ENCODE measurements at places on chromosomes 4 and X.

GRCh38 chrX:115362334-115363095 is 73.0 kb downstream of the LUZP4 start:
- DNase-seq = peak; percentile 82

DNA sequence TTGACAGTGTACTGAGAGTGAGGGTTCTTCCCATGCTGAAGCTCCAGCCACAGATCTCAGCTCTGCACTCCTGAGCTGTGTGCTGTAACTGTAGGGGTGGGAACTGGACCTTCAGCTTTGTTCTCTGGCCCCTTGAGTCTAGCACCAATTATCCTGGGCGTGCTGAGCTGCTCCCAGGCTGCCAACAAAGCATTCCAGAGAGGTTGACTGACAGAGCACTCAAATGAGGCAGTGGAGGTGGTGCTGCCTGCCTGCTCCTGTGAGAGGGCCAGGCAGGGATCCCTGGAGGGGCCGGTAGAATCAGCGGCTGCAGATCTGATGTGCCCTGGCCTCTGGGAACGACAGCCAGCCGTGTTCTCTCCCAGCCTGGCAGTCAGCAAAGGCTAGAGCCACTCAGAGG is 375.7 kb upstream of the AADAT start:
- no peak for DNase-seq

GRCh38 chr4:1584498-1584897 is 99.6 kb downstream of the FAM53A start:
- DNase-seq = no peak

GRCh38 chrX:9542761-9543111 is 77.9 kb downstream of the TBL1X start:
- no peak for DNase-seq

- DNase-seq = no peak
Measured at GRCh38 chr4:83089410-83090157, 24.9 kb downstream of the PLAC8 start.

DNA sequence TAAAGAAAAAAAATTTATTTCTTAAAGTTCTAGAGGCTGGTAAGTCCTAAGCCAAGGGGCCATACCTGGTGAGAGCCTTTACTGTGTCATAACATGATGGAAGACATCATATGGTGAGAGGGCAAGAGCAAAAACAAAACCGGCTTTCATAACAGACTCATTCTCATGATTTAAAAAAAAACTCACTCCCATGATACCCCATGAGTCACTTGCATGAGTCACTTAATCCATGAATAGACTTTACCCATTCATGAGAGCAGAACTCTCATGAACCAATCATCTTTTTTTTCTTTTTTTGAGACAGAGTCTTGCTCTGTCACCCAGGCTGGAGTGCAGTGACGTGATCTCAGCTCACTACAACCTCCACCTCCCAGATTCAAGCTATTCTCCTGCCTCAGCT is 369.7 kb upstream of the DIAPH2 start:
- DNase-seq = peak; percentile 38

DNA sequence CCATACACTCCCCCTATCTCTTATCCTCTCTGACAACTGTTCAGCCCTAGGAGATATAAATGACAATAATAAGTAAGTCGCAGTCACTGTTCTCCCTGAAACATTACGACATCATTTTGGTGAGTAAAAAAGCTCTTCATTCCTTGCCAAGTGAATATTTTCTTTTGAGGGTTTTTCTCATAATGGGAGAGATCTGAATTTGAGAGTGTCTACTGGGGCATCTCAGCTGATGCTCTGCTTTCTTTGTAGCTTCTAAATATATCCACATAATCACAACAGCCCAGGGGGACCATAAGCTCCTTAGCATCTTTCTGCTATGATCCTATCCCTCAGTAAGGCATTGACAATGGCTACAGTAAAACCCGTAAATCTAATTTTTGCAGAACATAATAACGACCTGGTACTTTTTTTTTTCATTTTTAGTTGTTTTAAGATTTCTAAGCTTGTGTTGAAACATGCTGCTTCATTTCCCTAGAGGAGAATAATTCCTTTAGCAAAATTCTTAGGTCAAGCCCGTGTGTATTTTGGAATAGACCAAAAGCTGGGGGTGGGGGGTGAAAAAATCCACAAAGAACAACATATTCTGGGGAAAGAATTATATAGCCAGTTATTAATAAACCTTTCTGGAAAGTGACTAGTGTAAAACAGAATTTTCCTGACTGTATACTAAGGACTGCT is 78.1 kb upstream of the GPM6B start:
- DNase-seq = no peak

- no peak for DNase-seq
Measured at GRCh38 chrX:31819455-31819854, 747.6 kb upstream of the FTHL17 start.

DNA sequence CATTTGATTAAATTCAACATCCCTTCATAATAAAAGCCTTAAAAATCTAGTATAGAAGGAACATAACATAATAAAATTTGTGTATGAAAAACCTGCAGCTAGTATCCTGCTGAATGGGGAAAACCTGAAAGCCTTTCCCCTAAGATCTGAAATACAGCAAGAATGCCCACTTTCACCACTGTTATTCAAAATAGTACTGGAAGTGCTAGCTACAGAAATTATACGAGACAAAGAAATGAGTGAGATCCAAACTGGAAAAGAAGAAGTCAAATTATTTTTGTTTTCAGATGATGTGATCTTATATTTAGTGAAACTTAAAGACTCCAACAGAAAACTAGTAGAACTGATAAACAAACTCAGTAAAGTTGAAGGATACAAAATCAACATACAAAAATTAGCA is 152.9 kb downstream of the RTL3 start:
- no peak for DNase-seq

DNA sequence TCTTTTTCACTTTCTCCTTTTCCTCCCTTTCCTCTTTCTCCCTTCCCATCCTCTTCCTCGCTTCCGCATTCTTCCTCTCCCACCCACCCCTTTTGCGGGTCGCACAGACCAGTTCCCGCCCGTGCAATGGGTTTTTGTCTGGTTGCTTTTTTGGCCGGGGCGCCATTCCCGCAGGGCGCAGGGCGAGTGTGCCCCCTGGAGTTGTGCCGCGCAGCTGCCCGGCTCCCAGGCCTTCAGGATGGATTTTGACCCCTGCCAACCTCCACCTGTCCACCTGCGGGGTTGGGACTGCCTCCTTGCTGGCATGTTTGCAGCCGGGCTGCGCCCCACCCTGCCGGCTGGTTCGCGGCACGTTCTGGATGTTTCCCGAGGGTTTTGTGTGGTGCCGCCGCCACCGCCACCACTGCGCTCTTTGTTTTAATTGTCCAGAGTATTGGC is 578 bp upstream of the SEL1L3 start:
- no peak for DNase-seq

- no peak for DNase-seq
Measured at GRCh38 chr4:140242357-140243277, 88.6 kb upstream of the MAML3 start.

DNA sequence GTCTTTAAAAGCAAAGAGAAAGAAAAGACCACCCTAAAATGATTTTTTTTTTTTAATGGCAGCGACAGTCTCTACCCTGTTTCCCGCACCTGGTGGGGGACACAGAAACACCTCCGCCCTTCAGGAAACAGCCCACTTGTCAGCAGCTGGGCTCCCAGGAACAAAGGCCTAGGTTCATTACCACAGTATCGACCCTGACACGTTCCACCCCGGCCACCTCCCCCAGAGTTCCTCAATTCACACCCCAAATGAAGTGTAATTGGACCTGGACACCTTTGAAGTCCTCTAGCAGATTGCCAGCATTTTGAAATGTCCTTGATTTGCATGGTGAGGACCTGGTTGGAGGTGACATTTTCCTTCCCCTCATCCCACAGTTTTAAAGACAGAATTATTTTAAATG is 175.0 kb upstream of the BCOR start:
- no peak for DNase-seq
